ENCODE measurements at places on chromosomes 2 and 18.

GRCh38 chr2:46886268-46887027 is 29.2 kb downstream of the MCFD2 start:
- DNase-seq: no peak

DNA sequence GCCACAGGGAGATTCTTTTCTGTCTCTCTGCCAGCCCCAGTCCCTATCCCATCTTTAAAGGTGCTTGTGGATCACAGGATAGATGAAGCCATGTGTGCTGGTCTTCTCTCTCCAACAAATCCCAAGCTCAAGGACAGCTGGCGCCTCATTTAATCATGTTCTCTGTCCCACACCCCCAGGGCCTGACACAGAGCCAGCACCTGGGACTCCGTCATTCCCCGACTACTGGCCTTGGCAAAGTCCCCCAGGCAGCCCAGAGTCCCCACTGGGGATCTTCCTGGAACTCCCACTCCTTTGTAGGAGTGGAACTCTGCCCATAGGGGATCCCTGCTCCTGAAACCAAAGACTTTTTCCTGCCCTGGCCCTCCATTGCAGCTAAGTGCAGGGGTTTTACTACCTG is 60.8 kb downstream of the MTHFD2 start:
- DNase-seq: no peak

DNA sequence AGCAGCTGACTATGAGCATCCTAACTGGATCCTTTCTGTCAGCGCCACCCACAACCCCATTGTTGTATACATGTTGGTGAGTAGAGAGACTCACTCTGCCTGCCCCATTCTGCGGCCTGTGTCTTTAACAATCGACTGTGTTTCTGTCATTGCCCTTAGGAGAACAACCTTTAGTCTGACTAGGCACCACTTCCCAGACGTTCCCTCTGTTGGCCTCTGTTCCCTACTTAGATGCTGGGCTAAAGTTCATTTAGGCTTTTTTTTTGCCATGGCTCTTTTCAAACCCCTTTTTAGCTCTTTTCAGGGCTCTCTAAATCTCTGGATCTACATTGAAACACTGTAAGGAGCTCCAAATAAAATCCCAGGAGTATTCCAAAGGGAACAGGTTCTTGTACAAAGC is 20.5 kb upstream of the ACAA2 start:
- DNase-seq: no peak

DNA sequence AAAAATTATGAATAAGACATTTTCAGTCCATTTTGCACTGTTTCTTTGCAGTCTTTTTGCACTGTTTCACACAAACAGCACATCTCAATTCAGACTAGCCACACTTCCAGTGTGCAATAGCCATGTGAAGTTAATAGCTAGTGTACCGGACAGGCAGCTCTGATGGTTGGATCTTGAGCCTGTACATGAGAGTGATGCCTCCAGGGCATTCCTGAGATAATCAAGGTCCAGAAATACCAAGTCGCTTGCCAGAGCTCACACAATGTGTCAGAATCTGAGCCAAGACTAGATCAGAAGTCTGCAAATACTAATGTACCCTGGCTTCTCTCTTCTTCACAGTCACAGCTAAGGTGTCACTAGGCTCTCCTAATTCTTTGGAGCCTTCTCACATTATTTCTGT is 180.2 kb downstream of the OSR1 start:
- no peak for DNase-seq

- DNase-seq: no peak
These were observed 89.0 kb downstream of the TMEM247 start for GRCh38 chr2:46568212-46569009.

- no peak for DNase-seq
These were observed 87.0 kb downstream of the EIPR1 start for GRCh38 chr2:3290655-3291054.

DNA sequence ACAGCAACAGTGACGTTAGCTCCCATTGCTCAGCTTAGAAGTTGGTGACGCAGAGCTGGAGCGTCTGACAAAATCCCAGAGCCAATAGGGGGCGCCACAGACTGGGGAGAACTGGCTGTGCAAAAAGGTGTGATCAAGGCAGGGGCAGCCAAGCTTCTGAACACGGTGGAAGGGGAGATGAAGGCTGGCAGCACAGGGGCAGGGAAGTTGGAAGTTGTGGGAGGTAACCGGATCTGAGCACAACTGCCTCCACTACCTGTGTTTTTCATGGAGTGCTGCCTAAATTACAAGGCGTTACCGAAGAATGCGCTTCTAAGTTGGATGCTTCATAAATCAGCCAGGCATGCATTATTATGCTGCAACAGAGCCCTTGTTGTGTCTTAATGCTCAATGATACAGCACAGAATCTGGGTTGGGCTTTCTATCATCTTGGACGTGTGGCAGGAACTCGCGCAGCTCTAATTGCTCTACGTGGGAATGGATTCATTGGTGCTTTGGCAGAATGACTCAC is 370.0 kb downstream of the SLC4A3 start:
- DNase-seq: peak; percentile 69

DNA sequence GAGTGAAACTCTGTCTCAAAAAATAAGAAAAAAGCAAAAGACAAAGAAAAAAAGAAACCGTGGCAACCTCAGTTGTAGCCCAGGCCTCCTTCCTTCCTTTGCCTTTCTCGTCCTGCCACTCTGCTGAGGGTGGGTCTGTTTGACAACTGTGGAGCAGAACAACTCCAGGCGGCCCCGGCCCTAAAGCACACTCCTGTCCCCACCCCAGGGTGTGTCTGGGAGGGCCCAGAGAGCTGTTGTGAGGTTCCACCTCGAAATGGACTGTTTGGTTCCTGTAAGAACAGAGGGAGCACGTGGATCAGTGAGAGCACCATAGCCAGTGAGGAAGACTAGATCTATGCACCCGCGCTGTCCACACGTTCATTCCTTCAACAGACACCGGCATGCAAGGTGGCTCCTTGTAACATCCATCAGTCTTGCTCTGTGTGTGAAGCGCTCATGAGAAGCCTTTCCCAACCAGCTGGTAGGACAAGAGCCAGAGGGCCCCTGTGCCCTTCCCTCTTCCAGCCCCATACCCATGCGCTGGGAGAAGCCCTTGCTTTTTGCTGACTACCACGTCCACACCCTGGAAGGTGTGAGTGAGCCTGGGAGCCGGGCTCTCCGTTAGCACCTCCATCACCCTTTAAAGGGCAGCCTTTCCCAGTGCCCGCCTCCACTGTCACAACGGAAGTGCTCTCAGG is 61.6 kb downstream of the SOWAHC start:
- DNase-seq: no peak

- DNase-seq: no peak
These were observed 1145.3 kb upstream of the CHAC2 start for GRCh38 chr2:52622266-52622665.

DNA sequence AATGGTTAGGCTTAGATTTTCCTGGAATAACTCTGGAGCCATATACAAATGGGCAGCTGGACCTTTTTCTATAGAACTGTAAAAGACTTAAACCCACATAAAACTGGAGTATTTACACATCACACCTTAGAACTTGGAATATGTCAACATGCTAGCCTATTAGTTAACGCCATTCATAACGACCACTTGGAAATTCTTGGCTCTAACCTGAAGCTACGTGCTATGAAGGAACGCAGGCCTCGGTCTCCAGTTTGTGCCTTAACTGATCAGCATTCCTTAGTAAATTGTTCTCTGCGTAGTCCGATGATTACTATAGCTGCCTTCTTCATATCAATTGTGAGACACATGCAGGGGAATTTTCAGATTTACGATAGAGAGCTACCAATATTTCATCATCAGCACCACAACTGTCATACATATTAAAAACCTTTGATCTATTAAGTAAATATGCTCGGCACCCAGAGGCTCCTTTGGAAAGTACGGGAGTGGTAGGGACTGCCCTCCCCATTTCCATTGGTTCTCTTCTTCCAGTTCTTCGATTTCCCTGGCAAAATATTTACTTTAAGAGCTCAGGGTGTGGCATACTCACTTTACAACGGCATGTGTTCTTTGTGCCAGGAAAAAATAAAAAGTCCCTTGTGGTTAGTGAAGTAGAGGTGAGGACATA is 17.5 kb upstream of the CCL20 start:
- DNase-seq: no peak

DNA sequence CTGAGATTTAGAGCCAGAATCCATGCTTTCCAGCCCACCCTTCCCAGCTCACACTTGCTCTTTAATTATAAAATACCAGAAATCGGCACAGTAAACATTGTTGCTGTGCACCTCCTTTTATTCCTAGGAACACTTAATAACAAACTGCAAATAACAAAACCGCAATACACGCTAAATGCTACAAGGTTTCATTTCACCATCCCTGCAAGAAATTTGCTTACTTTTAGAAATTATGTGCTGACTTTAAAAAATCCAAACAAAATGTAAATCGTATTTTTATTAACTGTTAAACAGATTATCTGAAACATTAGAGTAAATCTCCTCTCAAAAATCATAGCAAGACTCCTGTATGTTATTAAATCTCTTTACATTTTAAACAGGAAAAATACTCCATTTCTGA is 79.3 kb downstream of the TCF4 start:
- DNase-seq: no peak

DNA sequence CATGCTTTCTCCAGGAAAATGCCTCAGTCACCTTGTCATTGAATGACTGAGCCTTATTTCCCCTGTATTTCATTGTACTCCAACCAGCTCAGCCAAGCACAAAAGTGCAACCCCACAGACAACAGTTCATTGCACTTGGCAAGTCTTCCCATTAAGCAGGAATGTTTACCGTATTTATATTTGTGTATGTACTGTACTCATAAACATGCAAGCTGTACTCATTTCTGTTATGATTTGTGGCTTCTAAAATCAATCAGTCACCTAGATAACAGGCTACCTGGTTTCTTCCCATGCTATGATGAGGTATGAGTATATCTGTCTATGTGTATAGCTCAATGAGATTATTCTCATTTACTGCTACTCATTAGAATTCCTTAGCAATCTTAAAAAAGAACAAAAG is 505.5 kb upstream of the FAM98A start:
- DNase-seq: no peak

DNA sequence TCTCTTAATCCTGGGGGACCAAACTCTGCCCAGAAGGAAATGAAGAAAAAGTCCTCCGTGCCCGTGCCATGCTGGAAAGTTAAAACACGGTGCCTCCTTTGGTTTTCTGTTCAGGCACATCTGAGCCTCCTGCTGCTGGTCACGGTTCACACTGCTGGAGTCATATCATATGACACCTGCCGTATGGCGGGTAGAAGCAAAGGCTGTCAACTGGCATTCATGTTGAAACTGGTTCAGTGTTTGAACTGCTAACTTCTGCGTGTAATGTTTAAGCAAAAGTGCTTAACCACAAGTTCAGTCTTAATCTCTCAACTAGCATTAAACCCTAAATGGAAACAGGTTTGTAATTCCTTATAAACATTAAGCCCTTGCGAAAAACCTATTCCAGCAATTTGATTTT is 3.1 kb downstream of the STK39 start:
- DNase-seq: no peak

DNA sequence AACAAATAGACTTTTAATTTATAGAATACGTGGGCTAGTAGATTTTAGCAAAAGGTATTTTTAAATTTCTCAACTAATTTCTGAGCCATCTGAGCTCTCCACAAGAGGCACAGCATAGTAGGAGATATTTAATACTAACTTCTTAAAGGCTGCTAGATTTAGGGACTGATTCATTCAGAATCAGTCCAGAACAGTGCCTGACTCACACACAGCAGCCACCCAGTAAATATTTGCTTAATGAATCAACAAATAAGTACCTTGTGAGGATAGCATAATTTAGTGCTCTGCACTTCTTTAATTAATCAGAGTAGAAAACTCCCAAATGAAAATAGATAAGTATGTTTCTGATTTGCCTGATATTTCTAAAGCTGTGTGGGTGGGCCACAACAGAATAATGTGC is 35.6 kb upstream of the SYT4 start:
- DNase-seq: no peak

DNA sequence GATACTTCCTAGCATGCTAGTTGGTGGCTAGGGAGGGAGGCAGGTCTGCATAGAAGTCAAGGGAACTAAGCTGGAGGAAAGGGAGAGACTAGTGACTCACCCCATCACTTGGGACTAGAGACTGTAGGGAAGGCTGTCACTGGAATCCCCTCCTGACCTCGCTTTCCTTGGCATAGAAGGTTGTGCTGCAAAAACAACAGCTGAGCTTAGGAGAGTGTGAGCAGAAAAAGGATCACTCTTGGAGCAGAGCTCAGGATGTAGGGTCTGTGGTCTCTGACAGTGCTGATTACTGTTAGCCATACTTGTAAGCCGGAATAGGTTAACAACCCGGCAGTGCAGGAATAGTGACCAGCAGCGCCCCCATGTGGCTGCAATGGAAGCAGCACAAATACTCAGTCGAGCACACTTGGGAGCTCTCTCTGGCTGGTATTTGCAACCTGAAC is 66.9 kb upstream of the SMAD2 start:
- DNase-seq: no peak

- DNase-seq: no peak
These were observed 70.1 kb downstream of the EPG5 start for GRCh38 chr18:45896991-45897390.

DNA sequence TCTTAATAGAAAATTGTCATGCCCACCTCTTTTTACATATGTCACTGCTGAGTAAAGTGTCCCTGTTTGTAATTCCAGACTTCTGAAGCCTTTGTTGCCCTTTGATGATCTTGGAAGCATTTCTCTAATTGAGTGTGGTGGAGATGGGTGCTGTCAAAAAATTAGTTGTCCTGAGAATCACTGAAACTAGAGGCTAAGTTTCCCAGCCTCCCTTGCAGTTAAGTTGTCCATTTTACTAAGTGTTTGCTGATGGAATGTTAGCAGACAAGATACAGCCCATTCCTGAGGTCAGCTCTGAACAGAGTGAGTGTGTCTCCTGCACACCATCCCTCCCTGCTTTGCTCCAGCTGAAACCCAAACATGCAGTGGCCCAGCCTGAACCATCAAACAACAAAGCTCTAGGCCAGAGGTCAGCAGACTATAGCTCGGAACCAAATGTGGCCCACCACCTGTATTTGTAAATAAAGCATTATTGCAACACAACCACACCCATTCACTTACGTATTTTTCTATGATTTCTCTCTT is 28.1 kb upstream of the TMEM177 start:
- DNase-seq: no peak

DNA sequence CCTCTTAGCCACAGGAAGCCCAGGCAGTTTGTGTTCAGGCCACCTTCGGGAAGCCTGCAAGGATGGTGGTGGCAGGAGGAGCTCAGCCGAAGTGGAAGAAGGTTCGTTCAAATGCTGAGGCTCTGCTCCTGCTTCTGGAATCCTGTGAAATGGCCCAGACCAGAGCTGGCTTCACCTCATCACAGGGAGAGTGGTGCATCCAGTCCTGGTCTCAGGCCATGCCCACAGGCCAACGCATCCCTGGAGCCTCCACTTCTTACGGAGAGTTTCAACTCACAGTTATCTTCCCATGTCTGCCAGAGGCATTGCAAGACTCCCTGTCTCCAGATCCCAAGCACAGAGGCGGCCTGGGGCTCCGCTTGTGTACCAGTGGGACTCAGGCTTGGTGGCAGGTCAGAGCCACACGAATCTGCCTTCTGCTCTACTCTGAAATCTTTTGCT is 82.3 kb downstream of the NDUFA10 start:
- DNase-seq: no peak

GRCh38 chr2:235160281-235160810 is 208.5 kb downstream of the SH3BP4 start:
- DNase-seq: no peak

Data from NCI-H2227 treated with DMSO at 0.1 percent for 48 hours (cell line).